NCI-H1092 (cell line): ENCODE measurements at places on chromosomes 12 and 14.

DNA sequence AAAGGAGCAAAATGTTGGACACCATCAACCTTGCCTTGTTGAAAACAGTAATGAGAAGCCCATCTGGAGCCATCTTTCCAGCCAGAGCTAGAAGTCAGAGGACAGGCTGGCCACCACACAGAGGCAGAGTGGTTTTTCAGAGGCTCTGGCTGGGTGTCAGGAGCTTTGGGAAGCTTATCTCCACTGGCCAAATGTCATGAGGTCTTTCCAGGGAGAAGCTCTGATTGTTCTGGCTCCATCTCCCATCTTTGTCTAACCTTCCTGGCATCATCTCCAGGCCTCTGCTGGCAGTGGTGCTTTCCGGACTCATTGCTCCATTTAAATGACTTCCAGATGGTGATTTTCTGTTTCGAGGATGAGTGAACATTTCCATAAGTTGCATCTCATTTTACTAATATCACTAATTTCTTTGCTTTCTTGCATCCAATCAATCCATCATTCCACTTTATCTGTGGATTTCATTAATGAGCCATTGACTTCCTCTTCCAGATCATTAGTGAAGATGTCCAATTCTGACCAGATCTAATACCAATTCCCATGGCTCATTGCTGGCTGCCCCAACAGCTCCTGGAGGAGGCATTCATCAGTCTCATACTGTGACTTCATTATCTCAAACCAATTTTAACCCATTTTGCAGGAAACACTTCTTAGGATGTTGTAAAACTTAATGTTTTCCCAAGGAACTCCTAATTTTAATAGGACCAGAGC lies 35.3 kb upstream of the TMTC1 start:
- no peak for DNase-seq

- DNase-seq, result peak; percentile 67
Measured at GRCh38 chr14:20327005-20327869, 5.8 kb downstream of the CCNB1IP1 start.

- no peak for DNase-seq
Measured at GRCh38 chr14:30588873-30589272, 29.9 kb downstream of the G2E3 start.

DNA sequence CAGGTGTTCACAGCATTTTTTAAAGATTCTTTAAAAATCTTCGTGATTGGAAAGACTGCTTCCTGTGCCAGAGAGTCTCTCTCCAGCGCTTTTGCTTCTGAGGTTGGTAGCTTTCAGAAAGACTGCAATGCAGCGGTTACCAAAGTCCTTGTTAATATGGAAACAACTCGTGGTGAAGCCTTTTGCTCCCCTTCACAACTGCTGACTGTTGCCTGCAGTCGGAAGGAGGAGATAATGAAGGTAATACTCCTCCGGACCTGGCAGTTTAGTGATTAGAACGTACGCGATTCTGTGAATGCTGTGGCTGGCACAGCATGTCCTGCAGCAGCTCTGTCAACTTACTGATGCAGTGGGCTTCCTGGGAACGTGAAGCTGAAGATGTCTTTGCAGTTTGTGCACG lies 50.9 kb downstream of the TRAF3 start:
- DNase-seq, result peak; percentile 13

GRCh38 chr14:106802413-106803364 lies 1276.3 kb downstream of the TMEM121 start:
- DNase-seq, result peak; percentile 3

- peak; percentile 79 for DNase-seq
Measured at GRCh38 chr12:109020796-109021380, at the start of gene SVOP. Gene SVOP, minus strand, starts transcription at chr12:109021068. Its CDS starts 200 bp downstream, at chr12:109020868.

GRCh38 chr12:18171571-18171970 lies 81.6 kb upstream of the RERGL start:
- DNase-seq, result no peak

GRCh38 chr12:116910645-116911451 lies at the start of gene FBXW8:
Gene FBXW8, plus strand, starts transcription at chr12:116910950. Its CDS starts 88 bp downstream, at chr12:116911038.
- DNase-seq, result peak; percentile 66

DNA sequence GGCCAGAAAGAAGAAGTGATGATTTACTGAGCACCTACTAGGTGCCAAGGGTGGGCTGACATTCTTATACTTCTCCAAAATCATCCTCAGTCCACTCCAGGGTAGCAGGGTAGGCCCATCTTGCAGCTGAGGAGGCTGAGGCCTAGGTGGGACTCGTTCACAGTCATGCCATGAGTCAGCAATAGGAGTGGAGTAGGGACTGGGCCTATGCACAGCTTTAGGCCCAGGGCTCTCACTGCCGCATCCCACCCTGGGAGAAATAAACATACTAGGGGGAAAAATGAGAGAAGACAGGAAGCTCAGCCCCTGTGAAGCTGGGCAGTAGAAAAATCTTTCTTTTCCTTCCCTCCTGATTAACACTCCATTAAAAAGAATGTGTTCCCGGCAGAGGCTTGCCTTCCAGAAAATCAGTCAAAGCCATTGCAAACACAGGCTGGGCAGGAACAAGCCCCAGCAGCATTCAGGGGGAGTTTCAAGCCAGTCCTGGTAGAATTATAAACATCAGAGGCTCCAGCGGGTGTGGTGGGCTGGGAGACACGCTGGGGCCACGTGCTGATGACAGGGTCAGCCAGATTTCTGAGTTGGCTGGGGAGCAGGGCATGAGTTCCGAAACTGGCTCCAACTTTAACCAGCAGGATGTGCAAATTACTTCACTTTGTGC lies 1.8 kb downstream of the HSPB8 start:
- DNase-seq, result no peak

- DNase-seq, result no peak
Measured at GRCh38 chr14:91031666-91032065, 28.8 kb downstream of the RPS6KA5 start.

DNA sequence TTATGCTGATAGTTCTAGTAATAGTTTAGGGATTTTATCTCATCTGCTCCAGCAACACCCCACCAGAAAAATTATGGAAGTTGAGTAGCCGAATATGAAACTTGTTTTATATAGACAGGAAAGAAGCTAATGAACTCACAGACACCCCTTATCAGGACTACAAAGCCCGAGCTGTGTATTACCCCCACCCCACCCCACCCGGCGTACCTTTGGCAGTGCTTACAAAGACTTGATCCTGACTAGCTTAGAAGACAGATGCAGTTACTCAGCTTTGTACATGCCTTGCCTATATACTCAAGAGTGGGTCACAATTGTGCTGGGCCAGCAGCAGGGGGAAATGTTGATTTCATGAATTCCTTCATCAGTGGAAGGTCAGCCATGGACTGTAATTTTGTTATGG lies 22.4 kb downstream of the PROX2 start:
- DNase-seq, result no peak

GRCh38 chr14:26265170-26265685 lies 332.6 kb downstream of the NOVA1 start:
- no peak for DNase-seq
